Karpas-422 (cell line): ENCODE measurements at places on chromosomes 3 and 15. TPM values are rescaled to one million over a fixed set of nuclear protein-coding genes. Genes with fewer than 3 reads are reported as not detected.

The FBN1 gene
- 0.86 and 1.2 TPM in 2 replicates for total RNA-seq

The PPP1R14D gene
- not detected in 2 replicates for total RNA-seq

The CCDC13 gene
- total RNA-seq = 1.9 and 4.2 TPM in 2 replicates

The CSPG5 gene
- total RNA-seq = 0.04 and 1.5 TPM in 2 replicates

The IL16 gene
- total RNA-seq = 3.3 and 4.4 TPM in 2 replicates

The MINDY4B gene
- total RNA-seq = not detected in 2 replicates

The TMEM40 gene
- total RNA-seq = 0.18 and 0.26 TPM in 2 replicates

The APH1B gene
- 21.4 and 34.8 TPM in 2 replicates for total RNA-seq

The RTP1 gene
- 1.2 TPM in 1 of 2 replicates, not detected in the other for total RNA-seq

The CCR3 gene
- total RNA-seq = not detected in 2 replicates

The SLC24A1 gene
- 7.9 and 10.9 TPM in 2 replicates for total RNA-seq

The UTS2B gene
- total RNA-seq = not detected in 2 replicates

The PLCL2 gene
- 2.5 and 3.8 TPM in 2 replicates for total RNA-seq

The TRNT1 gene
- 31.0 and 39.5 TPM in 2 replicates for total RNA-seq

The DUOX1 gene
- not detected in 2 replicates for total RNA-seq

The C3orf20 gene
- total RNA-seq = not detected in 2 replicates

The ALPK3 gene
- total RNA-seq = under 0.01 and 0.07 TPM in 2 replicates

The PRICKLE2 gene
- 0.11 TPM in 1 of 2 replicates, not detected in the other for total RNA-seq

The ZBED2 gene
- total RNA-seq = not detected in 2 replicates

The KBTBD8 gene
- 22.7 and 79.9 TPM in 2 replicates for total RNA-seq

The MUC13 gene
- total RNA-seq = 0.07 TPM in 1 of 2 replicates, not detected in the other

The HCLS1 gene
- 203 and 339 TPM in 2 replicates for total RNA-seq

The C2CD4B gene
- total RNA-seq = not detected in 2 replicates

The GRIP2 gene
- not detected in 2 replicates for total RNA-seq

The XCR1 gene
- total RNA-seq = not detected in 2 replicates

The ATP2B2 gene
- 0.11 and 0.22 TPM in 2 replicates for total RNA-seq
